ENCODE measurements at places on chromosomes 16 and 17.

- peak; percentile 74 for DNase-seq
Measured at GRCh38 chr16:1812732-1813163, 13.9 kb downstream of the HAGH start.

DNA sequence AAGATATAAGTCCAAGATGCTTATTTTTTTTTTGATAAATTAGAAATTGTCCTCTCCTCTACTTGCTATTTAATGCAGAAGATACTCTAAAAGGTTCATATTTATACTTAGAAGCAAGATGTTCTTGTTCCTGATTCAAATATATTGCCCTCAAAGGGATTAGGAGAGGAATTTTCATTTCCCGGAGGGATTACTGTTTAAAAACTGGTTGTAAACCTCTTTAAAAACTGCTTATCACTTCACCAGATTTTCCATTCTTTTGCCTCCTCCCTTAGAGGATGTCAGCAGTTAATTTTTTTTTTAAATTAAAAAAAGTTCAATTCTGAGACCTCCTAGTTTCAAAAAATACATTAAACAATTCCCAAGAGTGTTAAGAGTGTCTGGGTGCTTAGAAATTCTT, 2.8 kb downstream of the TENT4B start:
- no peak for DNase-seq

- DNase-seq = no peak
Measured at GRCh38 chr17:2905269-2905668, 109.0 kb downstream of the RAP1GAP2 start.

GRCh38 chr16:78916928-78917545, 683.5 kb downstream of the MAF start:
- DNase-seq = no peak

DNA sequence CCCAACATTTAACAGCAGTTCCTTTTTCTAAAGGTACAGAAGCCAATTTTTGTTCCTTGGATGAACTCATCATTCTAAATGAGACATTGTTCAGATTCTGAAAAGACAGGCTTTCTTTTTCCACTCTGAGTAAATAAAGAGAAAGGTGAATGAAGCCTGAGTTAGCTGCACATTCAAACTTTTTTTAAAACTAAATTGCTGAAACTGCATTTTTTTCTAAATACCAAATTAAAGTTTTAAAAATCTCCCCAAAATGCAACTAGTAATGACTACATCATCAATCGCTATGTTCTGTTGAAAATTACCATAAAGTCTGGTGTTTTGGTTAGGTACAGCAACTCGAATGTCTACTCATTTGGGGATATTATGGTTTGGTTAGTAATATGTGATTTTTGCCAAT, 9.8 kb downstream of the SCO1 start:
- DNase-seq = no peak

- DNase-seq = no peak
Measured at GRCh38 chr17:36870720-36870999, 66.6 kb upstream of the LHX1 start.

GRCh38 chr17:75811174-75811573, 26.6 kb downstream of the UNK start:
- DNase-seq = no peak

- DNase-seq = no peak
Measured at GRCh38 chr16:16109453-16110110, 113.7 kb downstream of the ABCC6 start.

DNA sequence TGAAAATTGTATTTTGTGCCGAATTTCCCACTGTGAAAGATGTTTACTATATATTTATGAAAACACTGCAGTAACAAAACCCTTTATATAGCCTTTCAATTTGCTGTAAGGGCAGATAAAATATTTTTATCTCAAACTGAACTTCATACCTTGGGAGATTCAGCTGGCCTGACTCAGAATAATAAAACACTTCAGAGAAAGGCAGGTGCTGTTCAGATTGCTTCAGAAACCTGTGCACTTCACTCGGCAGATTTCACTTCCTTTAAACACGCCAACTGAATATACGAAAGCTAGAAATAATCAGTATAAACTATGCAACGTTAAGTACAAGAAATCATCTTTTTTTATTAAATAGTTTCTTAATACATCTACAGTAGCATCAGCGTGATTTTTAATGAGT, 839.1 kb upstream of the RBFOX1 start:
- DNase-seq = no peak

DNA sequence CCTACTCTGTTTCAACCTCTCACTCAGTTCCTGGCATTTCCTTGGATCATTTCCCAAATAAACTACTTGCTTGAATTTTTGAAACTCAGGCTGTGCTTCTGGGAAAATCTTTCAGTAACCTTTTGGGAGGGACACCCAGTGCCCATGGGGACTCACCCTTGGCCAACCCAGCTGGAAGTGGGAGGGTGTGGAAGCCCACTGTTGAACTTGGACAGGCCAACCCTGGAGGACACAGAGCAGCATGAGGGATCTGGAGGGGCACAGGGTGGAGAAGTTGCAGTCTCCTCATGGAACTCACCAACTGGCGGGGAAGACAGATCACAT, 11.2 kb downstream of the RTN4RL1 start:
- no peak for DNase-seq

DNA sequence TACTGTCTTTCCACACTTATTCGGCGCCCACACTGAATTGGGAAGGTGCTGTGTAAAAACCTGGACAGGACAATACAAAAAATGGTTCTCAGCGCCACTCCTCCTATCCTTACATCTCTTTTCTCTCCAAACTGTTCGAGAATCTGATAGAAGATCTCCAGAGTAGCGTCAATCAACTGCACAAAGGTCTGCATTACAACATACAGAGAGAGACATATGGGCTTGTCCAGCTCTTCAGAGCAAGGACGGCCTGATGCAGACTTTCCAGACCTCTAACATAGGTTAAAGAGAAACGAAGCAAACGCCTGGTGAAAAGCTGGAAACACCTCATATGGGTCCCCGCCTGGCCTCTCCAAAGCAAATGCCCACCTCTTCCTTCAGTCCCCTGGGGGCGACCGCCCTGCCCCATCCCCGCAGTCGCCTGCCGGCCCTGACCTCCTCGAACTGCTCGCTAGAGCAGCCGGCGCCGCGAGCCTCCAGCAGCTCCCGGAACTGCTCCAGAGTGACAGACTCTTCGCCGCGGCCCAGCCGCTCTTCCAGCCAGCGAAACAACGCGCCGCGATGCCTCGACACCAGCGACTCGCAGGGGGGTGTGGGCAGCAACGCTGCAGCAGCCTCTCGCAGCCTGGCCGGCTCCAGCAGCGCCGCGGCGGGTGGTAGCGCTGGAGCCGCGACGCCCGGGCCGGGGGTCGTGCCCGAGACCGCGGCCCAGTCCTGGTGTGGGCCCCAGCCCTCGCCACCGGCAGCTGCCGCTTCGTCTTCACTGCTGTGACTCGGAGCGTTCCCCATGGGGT, 526 bp downstream of the ZZEF1 start:
- DNase-seq = peak; percentile 70

- no peak for DNase-seq
Measured at GRCh38 chr17:48326310-48326709, 103.7 kb downstream of the SKAP1 start.

GRCh38 chr17:50381920-50382319, 8.9 kb downstream of the EME1 start:
- no peak for DNase-seq
